ENCODE measurements at places on chromosomes 7 and 10.

DNA sequence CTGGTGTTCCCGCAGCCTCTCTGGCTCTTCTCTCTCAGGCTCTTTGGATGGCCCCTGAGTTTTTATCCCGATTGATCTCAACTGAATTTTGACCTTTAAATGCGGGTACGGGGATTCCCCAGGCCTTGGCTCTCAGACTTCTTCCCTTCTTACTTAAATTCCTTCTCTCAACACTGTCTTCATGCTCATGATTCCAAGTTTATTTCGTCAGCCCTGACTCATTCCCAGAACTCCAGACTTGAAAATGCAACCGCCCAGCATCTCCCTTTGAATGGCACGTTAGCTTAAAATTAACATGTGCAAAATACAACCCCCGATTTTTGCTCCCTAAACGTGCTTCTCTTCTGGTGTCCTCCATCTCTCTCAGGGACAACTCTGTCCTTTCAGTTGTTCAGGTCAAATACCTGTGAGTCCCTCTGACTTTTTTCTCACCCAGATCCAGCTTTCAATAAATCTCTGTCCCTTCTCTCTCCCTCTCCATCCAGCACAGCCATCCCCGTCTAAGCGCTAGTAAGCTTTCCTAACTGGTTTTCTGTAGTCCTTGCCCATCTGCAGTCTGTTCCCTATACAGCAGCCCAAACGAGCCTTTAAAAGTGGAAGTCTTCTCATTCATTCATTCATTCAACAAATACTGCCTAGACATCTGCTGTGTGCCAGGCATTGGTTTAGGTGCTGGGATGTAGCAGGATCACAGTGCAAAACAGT, 7.1 kb downstream of the HECW1 start:
- DNase-seq: no peak

DNA sequence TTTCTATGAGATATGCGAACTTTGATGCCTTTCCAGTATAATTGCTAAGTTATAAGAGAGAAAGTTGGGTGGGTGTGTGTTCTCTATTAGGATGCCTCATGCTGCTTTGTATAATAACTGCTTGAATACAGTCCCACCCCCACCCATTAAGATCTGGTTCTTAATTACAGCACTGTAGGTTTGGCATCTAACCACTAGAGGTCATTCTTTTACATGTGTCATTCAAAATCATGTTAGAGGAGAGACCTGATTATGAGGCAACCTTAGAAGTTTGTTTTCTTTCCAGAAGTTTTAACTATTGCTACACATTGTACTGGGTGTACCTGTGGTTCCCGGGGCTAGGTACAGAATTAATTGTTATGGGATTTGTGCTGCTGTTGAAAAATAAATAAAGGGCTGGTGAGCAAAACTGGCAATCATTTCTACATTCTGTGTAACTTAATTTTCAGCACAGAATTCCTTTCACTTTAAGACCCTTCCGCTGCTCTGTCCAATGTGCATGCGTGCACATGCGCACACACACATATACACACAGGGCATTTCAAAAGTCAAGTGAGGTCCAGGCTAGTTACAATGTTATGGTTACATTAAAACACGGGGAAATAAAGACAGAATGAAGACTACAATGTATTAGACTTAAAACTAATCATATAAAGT, 1156.3 kb downstream of the SORCS3 start:
- peak; percentile 24 for DNase-seq

- no peak for DNase-seq
These were observed 192.8 kb upstream of the PRSS58 start for GRCh38 chr7:142450695-142451094.

DNA sequence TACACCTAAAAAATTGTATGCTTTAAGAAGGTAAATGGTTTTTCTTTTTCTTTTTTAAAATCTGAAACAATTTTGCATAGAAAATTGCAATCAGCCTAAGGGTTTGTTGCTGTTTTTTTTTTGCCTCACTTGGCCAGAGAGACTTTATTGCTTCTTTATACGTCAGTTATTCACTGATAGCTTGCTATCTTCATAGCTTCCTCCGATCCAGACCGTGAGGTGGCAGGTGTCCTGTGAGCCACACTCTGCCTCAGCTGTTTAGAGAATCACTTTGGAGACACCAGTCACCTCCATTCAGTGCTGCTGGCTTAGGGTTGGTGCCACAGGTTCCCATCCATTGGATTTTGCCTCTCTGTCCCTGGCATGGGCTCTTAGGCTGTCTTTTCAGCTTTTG, 68.0 kb downstream of the HHEX start:
- no peak for DNase-seq

DNA sequence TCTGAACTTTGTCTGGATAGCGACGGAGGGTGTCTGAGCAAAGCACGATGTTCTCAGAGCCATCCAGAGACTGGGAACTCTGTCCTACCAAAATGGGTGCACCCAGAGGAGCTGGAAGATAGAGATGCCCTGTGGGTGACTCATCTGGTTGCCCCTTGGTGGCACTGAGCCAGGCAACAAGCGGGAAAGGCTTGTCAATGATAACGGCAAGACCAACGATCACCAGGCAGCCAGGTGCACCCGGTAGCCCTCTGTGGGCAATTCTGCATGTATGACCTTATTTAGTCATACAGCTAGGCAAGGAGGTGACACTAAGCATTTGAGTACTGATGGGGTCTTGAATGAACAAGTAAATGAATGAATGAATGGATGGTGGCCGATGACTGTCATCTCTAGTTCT, 2.8 kb upstream of the ELN start:
- DNase-seq: no peak

DNA sequence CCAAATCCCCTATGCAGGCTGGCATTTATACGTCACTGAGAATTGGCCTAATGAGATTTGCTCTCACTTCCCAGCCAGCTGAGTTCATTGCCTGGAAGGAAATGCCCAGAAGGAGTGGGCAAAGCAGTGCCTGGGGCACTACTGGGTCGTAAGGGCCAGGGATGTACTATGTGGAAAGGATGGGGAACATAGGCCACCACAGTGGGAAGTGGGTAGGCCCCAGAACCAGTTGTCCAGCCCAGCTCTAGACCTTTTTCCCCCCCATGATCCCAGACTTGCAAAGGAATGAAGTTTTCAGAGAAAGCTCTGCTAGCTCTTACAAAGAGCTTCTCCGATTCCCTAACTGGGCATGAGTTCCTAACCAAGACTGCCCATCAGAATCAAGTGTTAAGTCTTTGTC, 13.9 kb downstream of the TRPV5 start:
- DNase-seq: no peak

GRCh38 chr10:35276889-35277288, 59.4 kb upstream of the CCNY start:
- no peak for DNase-seq

GRCh38 chr10:116768786-116769185, 26.4 kb upstream of the HSPA12A start:
- no peak for DNase-seq

DNA sequence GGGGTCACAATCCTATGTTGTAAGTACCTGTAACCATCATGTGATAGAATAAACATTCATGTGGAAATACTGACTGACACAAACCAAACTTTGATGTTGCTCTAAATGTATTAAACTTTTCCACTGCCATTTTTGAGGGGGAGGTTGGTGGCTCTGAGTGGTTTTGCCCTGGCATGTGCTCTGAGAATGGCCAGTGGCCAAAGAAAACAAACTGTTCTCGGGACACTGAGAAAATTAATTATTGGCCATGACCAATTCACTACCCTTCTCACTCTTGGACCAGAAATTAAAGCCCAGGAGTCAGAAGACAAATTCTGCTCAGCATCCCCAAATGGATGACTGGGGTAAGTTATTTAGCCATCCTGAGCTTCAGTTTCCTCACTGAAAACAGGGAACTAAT, 195.9 kb downstream of the XPNPEP1 start:
- DNase-seq: no peak

DNA sequence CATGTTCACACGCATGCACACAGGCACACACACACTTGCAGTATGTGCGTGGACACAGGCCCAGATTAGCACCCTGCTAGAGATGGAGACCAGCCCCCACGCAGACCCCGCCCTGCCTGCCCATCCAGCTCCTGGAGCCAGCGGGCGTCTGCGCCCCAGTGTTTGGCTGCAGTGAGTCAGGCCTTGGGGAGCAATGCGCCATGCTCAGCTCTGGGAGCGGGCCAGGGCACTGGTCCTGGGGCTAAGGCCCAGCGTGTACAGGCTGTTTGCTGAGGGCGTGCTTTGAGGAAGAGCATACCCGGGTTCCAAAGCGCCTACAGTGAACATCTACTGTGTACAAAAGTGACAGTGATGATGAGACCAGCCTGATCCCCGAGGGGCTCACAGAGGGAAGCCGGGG, 16.0 kb upstream of the ELFN1 start:
- DNase-seq: no peak

DNA sequence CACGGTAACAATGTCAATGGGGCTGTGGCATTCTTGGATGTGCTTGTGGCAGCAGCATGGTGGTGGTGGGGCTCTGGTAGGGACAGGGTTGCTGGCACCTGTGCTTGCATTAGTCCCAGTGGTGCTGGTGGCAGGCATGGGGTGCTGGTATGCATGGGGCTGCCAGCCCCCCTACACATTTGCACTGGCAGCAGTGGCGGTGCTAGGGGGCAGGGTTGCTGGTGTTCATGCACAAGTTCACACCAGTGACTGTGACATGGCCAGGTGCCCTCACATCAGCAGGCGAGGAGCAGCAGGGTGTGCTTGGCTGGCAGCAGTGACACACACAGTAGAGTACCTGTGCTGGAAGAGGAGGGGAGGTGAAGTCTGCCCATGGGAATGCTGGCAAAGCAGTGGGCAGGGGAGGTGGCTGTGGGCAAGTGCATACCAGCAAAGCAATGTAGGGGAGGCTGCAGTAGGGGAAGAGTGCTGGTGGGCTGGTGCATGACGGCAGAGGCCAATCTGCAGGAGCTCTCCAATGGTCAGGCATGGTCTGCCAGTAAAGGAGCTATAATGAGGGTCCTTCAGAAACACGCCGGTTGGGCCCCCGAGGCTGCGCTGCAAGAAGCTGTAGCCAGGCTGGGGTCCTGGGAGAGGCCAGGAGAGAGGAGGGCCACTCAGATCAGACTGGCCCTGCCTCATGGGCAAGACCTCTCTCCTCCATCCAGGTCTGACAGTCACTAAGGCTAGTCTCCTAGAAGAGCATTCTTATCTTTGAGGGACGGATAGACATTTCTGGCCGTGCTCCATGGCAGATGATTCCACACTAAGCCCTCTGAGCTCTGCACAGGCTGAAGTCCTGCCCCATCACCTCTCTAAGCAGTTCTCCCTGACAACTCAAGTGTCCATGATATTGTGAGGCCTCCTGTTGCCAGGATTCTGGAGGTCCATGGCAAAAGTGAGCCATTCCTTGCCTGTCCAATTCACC, 406.4 kb downstream of the SEMA3D start:
- peak; percentile 36 for DNase-seq

DNA sequence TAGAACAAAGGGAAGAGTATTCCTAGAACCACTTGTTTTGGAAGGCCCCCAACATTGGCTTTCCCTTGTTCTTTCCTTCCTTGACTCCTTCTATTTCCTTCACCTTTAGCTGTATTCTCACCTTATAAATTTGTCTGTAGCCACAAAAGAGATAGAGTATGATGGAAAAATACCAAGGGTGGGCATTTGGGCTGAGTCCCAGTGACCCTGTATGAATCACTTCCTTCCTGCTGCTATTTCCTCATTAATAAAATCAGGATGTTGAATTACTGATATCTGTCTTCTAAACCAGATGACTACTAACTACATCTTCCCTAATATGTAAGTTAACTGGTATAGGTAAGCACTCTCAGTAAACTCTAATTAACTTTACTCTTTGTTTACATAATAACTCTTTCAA, 55.1 kb downstream of the IFIT5 start:
- no peak for DNase-seq

- no peak for DNase-seq
These were observed 252.8 kb upstream of the GPR26 start for GRCh38 chr10:123413353-123413752.

DNA sequence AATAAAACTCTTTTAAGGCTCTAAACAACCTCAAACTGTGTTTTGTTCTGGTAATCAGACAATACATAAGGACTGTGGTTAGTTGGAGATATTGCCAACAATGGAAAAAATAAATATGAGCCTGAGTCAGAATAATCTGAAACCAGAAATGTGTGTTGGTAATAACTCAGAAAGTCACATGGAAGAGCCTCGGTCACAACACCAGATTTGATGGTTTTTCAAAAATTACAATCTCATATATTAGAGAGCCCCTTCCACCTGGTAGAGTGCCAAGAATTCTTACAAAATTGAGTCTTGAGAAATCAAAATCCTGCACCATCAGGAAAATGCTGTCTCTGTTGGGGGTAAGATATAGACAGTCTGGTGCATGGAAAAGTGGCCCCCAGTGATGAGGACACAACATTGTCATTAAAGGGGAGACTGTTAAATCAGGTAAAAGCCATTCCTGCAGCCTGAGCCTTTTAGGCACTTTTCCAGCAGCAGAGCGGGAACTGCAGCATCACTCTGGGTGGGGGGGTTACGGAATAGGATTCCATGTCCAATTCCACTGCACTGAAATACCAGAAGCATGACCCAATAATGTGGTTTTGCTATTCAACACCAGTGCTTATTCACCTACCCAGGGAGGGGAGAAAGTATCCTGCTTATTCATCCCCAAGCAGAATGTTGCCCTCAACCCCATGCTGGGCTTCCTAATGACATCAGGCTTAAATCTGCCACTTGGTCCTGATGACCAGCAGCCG, 9.5 kb upstream of the ADAM12 start:
- no peak for DNase-seq

- DNase-seq: no peak
These were observed 1.8 kb upstream of the FOXI2 start for GRCh38 chr10:127735156-127735555.

- DNase-seq: no peak
These were observed 187.5 kb downstream of the KIAA1217 start for GRCh38 chr10:24396396-24396795.

GRCh38 chr10:35565602-35566081, 39.5 kb upstream of the GJD4 start:
- DNase-seq: no peak

GRCh38 chr7:46781901-46782439, 799.9 kb downstream of the TNS3 start:
- no peak for DNase-seq

- DNase-seq: no peak
These were observed 75.4 kb downstream of the MPLKIP start for GRCh38 chr7:40059057-40059456.

GRCh38 chr10:87547734-87548311, 43.1 kb downstream of the MINPP1 start:
- no peak for DNase-seq

GRCh38 chr7:142422621-142423020, 164.8 kb upstream of the PRSS58 start:
- no peak for DNase-seq

DNA sequence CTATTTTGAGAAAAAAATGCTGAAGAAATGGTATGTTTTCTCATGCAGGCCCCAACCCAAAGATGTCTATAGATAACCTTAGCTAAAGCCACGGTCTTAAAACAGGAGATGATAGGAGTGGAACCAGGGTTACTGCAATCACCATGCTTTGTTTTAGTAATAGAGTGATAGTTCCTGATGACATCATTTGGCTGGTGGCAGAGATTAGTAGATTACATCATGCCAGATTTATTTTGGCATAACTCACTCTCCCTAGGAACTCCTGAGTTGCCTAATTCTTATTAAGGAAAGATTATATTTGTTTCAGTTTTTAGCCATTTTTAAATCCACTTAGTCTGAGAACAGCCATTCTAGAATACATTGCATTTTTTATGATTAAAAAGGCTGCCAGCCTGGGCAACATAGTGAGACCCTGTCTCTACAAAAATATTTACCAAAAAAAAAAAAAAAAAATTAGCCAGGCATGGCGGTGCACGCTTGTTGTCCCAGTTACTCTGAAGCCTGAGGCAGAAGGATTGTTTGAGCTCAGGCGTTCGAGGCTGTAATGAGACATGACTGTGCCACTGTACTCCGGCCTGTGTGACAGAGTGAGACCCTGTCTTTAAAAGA, 17.8 kb downstream of the ENO4 start:
- DNase-seq: no peak
